ENCODE measurements at places on chromosomes 4 and X. TPM values are rescaled to one million over a fixed set of nuclear protein-coding genes. Genes with fewer than 3 reads are reported as not detected.

DNA sequence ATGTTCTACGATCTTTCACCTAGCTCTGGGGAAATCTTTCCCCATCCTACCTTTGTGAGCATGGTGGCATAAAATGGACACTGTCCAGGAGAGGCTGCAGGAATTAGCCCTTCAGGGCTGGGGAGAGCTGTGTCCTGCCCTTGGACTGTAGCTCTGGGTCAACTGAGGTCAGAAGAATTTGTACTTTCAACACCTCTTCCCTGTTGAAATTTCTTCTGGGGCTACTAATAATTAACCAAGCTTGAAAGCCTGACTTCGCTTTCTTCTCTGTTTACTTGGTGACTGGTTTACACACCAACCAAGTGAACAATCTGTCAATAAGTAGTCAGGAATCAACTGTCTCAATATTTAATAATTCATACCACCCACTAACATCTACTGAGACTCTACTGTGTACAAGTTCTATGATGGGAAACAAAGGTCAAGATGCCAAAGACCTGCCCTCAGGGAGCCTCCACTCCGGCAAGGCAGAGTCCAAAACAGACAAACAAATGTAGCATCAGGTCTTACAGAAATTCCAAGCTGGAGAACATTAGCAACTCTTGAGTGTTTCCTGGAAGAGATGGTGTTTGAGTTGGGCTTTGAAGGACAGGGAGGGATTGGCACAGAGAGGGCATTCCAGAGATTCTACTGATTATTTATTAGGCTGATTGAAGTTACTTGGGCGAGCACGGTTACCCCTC lies 113.1 kb downstream of the ENPP6 start:
- DNase-seq = no peak

DNA sequence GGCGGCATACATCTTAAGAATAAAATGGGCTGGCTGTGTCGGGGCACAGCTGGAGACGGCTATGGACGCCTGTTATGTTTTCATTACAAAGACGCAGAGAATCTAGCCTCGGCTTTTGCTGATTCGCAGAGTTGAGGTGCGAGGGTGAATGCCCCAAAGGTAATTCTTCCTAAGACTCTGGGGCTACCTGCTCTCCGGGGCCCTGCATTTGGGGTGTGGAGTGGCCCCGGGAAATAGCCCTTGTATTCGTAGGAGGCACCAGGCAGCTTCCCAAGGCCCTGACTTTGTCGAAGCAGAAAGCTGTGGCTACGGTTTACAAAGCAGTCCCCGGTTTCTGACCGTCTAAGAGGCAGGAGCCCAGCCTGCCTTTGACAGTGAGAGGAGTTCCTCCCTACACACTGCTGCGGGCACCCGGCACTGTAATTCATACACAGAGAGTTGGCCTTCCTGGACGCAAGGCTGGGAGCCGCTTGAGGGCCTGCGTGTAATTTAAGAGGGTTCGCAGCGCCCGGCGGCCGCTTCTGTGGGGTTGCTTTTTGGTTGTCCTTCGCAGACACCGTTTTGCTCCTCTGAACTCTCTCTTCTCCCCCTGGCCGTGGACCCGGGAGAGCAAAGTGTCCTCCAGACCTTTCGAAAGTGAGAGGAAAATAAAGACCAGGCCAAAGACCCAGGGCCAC lies 1.9 kb downstream of the SHOX start:
- no peak for DNase-seq

- no peak for DNase-seq
Measured at GRCh38 chr4:41944089-41944488, 8.9 kb downstream of the TMEM33 start.

GRCh38 chr4:87046121-87046551 lies 111.3 kb downstream of the AFF1 start:
- no peak for DNase-seq

DNA sequence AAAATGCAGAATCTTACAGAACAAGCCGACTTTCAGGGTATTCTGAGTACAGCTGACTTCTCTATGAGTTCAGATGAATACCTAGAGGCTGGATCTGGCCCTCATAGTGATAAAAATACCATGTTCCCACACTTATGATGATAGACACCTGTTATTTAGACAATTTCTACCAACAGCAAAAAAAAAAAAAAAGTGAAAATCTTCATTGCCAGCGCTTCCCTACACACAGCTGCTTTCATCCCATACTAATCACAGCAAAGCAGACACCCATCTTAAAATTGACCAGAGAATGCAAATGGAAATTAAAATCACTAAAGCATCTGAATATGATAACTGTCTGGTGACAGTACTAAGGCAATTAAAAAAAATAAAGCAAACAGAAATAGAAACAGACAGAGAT lies 132.1 kb upstream of the ADGRL3 start:
- DNase-seq = no peak

DNA sequence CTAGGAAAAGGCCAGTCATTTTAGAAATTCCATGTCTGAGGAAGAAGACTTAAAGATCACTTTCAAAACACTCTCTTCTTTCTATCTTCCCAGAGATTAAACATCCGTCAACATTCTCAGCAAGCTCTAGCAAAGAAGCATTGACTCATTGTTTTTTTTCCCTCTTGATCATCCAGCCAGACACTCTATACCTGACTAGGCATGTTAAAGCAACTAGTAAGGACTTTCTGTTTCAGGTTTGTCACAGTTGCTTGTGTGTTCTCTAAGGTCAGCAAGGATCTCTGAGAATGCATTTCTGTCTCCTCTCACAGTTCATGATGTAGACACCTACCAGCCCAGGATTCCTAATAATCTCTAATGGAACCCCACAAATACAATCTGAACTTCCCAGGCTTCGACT lies 112.2 kb downstream of the IL13RA2 start:
- no peak for DNase-seq

GRCh38 chrX:11407331-11408108 lies 114.3 kb downstream of the AMELX start:
- DNase-seq = no peak

GRCh38 chr4:34619531-34620162 lies 1624.7 kb downstream of the ARAP2 start:
- no peak for DNase-seq

GRCh38 chrX:106168107-106168506 lies at the start of gene PWWP3B:
Gene PWWP3B (plus strand): TSS chrX:106168305. CDS start chrX:106205433, 37,128 bp downstream.
- peak; percentile 11 for DNase-seq

- DNase-seq = no peak
Measured at GRCh38 chr4:81648576-81649275, 177.0 kb upstream of the RASGEF1B start.

DNA sequence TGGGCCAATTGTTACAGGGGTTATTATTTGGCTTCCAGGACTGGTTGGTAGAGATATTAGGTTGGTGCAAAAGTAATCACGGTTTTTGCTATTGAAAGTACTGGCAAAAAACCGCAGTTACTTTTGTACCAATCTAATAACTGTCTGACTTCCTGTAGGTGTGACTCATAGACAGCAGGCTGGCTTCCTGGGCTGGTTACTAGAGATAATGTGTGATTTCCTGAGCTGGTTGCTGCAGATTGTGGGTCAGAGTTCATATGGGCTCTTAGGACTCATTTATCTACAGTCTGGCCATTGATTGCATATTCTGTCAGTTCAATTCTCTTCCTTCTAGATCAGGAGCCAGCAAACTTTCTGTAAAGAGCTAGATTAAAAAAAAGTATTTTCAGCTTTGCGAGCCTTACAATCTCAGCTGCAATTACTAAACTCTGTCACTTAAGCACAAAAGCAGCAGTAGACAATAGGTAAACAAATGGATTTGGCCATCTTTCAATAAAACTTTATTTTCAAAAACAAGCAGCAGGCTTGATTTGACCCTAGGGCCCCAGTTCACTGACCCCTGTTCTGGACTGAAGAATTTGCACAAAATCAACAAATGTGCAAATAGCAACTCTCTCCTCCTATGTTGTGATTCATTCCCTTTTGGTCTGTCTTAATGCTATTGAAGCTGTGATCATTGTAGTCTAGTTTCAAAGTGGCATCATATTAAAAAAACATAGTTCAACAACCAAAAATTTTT lies 50.8 kb upstream of the BOD1L1 start:
- no peak for DNase-seq

GRCh38 chr4:138639018-138639741 lies 376.4 kb upstream of the NOCT start:
- no peak for DNase-seq

DNA sequence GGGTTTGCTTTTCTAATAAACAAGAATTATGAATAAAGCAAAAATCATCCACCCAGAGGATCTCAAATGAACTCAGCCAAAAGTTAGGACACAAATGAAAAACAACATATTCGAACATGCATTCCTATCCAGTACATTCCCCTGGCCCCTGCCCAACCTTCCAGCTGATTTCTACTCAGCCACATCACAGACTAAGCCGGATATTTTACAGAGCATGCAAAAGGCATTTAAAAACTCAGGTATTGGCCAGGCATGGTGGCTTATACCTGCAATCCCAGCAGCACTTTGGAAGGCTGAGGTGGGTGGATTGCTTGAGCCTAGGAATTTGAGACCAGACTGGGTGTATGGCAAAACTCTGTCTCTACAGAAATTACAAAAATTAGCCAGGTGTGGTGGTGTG lies 54.6 kb downstream of the RELL1 start:
- peak; percentile 31 for DNase-seq

GRCh38 chrX:102650903-102651241 lies 411 bp upstream of the GPRASP1 start:
- DNase-seq = no peak

DNA sequence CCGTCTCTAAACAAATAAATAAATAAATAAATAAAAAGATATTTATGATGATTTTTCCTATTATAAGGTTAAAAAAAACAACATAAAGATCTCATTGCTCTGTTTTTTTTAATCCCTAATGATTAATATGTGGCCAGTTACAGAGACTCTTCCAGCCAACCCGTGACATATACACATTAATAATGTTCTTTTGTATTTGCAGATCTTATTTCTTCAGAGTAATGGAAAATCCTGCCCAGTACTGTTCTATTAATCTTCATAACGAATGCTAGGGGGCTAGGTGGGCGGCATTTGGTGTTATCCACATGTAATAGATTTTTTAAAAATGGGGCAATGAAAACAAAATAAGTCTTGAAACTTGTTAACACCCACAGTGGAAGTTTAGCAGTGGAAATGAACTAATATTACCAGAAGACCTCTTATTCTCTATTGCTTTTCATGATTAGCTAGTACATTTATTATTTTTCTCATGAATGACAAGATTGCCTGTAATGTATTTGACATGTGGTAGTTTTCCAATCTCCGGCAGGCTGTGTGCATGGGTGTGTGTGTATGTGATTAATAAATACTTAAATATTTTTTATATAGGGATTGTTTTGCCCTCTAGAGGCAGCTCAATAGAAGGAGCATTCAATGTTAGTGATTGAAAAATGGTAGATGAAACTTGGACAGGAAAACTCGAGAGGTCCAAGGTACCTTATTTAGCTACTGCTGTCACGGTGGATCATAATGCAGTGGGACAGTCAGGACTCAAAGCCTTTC lies 457.4 kb downstream of the IL1RAPL1 start:
- no peak for DNase-seq

- no peak for DNase-seq
Measured at GRCh38 chrX:38898261-38898660, 97.0 kb downstream of the MID1IP1 start.

DNA sequence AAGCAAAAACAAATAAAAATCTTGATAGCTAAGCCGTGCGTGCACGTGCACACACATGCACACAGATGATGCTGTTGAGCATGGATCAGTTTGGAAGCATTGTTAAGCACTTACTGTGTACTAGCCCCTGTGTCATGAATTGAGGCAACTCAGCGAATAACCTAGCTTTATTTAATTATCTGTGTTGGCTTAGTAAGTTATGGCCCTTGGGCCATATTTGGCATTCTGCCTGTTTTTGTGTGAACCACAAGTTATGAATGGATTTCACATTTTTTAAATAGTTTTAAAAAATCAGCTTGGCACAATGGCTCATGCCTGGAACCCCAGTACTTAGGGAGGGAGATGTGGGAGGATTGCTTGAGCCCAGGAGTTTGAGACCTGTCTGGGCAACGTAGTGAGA lies 113.6 kb upstream of the CBLL2 start:
- no peak for DNase-seq

Gene MAGIX
- 9.8 TPM for total RNA-seq

Gene PDGFC
- 14.6 TPM for total RNA-seq

Gene ACE2
- total RNA-seq = 11.0 TPM

Gene BST1
- total RNA-seq = 4.1 TPM

Gene IRF2
- total RNA-seq = 18.3 TPM

Gene SLC2A9
- total RNA-seq = 9.0 TPM

Gene MAGEB18
- total RNA-seq = not detected

Measured in heart right ventricle (tissue), 16 donors.